CD4-positive, alpha-beta T cell treated with Interleukin-17A for 4 hours (primary cell): ENCODE measurements at places on chromosomes 1 and 21.

DNA sequence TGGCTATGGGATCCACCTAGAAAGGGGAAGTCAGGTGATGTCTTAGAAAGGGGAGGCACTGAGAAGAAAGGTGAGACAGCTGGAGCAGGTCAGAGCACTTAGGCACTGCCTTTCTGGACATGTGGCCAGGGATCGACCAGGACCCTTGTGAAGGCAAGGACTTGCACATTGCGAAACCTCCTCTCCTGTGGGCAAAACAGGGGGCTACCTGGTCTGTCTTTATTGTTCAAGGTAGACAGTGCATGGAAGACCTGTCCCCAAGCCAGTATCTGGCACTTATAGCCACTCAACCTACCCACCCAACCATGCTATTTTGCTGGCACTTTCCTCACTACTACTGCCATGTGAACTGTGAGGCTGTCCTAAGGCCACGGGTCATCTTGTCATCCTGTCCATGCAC lies 67.2 kb downstream of the NAV1 start:
- DNase-seq = no peak

- DNase-seq = no peak
Observed at GRCh38 chr1:7641587-7642417, 129.3 kb upstream of the VAMP3 start.

DNA sequence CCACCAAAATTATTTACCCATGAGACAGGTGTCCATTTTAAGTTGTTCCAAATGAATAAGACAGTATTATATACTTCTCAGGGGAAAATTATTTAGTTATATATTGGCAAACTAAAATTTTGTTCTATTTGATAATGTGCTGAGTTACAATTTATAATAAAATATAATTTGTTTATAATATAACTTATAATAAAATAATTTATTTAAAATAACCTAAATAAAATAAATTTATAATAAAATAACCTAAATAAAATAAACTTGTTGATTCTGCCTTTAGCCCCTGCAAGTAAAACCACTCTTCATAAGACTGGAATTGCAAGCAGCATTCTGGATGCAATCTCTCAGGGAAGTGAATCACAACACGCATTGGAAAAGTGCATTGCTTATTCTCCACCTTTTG lies 69.6 kb downstream of the RAVER2 start:
- no peak for DNase-seq

DNA sequence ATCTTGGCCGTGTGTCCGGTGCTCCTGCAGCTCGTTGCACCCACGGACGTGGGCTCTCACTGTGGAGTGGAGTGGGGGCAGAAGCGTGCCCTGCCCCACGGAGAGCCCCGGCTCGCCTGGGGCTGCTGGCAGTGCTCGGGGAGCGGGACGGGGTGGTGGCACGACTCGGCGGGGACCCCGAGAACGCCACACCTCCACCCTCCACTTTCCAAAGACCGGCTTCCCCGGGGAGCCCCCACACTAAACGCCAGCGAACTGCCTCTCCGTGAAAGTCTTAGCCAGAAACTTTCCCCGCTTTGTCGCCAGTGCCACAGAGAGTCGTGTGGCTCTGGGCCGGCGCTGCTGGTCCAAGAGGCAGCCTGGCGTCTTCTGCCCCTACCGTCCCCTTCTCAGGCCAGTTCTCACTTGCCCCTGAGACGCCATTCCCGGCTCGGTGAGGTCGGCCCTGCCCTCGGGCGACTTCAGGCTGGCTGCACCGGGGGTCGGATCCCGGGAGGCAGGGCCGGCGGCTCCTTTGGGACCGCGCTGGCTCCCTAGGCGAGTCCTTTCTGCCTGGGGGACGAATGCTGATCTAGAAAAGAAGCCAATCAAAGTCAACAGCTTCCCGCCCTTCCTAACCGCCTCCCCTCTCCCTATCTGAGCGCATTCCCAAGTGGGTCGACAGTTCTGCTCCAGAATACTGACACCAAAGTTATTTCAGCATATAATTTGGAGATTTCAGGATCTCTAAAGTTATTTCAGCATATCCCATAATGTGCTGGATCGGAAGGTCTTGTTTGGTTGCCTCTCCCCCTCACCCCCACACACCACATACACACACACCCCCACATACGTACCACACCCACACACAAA lies 2.6 kb upstream of the SAMD13 start:
- DNase-seq = peak; percentile 43

DNA sequence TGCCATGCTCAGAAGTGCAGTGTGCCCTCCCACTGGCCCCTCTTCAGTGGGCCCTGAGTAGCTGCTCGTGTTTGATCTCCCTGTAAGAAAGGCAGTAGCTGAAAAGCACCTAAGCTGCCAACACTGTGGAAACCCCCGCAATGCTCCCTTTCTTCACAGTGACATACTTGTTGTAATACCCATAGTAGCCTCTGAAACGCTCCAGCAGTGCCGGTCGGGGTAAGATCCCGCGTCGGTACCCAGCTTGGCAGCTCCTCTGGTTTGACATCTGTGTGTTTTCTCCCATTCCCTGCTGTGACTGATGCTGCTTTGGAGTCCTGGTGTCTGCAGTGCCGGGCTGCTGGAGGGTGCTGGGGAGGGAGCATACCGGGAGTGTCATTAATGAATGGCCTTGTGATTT lies 3.6 kb downstream of the CHAF1B start:
- no peak for DNase-seq

- DNase-seq = peak; percentile 9
Observed at GRCh38 chr1:113046569-113046968, 26.4 kb upstream of the LRIG2 start.

GRCh38 chr1:44408632-44409602 lies 3.9 kb downstream of the RNF220 start:
- no peak for DNase-seq

GRCh38 chr1:21340230-21340945 lies 50.1 kb upstream of the ECE1 start:
- DNase-seq = peak; percentile 38

- DNase-seq = no peak
Observed at GRCh38 chr1:173527151-173527826, 50.2 kb downstream of the PRDX6 start.

DNA sequence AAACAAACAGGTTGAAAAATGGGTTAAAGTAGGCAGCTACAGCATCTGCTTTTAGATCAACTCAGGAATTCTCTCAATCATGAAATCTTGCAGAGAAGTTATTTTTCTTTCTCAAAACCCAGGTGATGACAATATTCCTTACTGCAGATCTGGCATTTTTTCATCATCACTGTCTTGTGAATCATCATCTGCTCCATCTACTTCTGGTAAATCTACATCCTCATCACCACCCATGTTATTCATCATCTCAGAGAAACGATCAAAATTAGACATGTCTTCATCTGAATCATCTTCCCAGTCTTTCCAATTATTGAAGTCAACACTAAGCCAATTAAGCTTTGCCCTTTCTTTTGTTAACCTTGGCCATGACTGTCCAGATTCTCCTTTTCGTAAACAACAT lies 21.8 kb downstream of the GBP2 start:
- no peak for DNase-seq

GRCh38 chr1:158100498-158100897 lies 80.2 kb upstream of the CD1D start:
- no peak for DNase-seq

DNA sequence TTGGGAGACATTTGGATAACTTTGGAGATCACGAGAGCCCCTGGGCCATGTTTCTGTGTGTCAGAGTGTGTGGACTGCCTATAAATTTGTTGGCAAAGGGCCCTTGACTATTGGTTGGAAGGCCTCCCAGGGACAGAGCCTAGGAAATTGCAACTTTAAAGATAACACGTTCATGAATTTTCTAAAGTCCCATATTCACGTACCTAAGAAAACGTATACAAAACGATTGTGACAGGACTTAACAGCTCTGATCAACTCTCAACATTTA lies 55.8 kb downstream of the DOP1B start:
- no peak for DNase-seq

- DNase-seq = no peak
Observed at GRCh38 chr21:42465008-42465802, 30.8 kb downstream of the RSPH1 start.

GRCh38 chr1:98496256-98496995 lies 165.1 kb upstream of the SNX7 start:
- no peak for DNase-seq

- no peak for DNase-seq
Observed at GRCh38 chr1:168521401-168522000, 22.3 kb downstream of the XCL2 start.

DNA sequence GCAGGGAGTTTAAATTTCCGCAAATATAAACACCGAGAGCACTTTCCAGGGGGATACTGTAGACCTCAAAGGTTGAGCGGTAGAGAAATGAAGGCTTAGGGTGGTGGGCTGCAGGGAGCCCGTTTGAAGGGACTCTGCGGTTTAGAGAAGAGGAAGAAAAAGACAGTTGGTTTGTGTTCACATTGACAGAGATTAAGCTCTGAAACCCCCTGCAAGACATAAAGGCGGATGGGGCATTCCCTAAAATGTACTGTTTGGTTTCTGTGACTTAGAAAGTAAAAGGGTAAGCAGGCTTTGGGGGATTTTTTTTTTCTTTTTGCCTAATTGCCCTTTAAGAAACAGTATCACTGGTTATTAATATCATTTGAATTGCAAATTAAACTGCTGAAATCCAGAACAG lies 1.3 kb downstream of the KAZN start:
- DNase-seq = no peak

GRCh38 chr1:3133686-3134085 lies 64.7 kb downstream of the PRDM16 start:
- no peak for DNase-seq

- no peak for DNase-seq
Observed at GRCh38 chr1:171901245-171901644, 59.9 kb downstream of the DNM3 start.

DNA sequence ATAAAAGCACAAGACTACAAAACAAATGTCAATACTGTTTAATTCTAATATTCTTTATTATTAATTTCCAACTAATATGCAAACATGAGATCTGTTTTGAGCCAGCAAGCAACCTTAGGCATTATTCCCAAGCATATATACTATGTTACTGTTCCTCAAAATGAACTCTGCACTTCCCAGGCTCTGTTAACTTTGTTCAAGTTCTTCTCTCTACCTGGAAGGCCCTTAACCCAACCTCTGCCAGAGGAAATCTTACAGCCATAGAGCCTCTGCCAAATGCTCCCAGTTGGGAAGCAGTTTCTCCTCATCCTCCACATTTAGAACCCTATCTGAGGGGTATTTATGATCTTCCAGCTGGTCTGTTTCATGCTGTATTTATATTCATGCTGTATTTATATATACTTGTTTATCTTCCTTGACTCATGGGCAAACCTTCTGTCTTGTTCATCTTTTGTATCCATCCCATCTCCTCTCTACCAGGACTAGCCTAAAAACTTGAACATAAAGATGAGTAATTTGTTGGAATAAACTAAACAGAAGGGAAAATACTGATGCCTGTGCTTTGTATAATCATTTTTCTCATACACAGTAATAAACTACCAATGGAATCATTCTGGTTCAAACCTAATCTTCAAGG lies 5.3 kb downstream of the IVNS1ABP start:
- no peak for DNase-seq

GRCh38 chr1:51661081-51661518 lies 44.2 kb downstream of the OSBPL9 start:
- no peak for DNase-seq

DNA sequence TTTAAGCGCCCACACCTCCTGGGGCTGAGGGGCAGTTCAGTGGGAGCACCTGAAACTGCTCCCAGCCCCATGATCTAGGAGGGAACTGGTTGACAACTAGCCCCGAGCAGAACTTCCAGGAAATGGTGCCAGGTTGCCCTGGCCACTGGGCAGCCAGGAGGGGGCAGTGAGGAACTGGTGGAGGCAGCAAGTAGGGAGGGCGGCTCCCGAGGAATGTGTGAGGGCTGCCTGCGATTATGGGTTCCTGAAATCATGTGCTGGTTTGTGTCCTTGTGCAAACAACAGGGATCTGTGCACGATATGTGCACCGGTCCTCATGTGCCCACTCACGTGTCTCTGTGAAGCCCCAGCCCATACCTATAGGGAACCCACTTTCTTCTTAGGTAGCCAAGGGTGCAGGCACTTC lies 9.9 kb downstream of the GPR3 start:
- DNase-seq = peak; percentile 56

GRCh38 chr1:65001231-65001792 lies 35.0 kb upstream of the JAK1 start:
- DNase-seq = peak; percentile 80

- DNase-seq = no peak
Observed at GRCh38 chr1:13590486-13590885, 6.9 kb downstream of the PDPN start.

DNA sequence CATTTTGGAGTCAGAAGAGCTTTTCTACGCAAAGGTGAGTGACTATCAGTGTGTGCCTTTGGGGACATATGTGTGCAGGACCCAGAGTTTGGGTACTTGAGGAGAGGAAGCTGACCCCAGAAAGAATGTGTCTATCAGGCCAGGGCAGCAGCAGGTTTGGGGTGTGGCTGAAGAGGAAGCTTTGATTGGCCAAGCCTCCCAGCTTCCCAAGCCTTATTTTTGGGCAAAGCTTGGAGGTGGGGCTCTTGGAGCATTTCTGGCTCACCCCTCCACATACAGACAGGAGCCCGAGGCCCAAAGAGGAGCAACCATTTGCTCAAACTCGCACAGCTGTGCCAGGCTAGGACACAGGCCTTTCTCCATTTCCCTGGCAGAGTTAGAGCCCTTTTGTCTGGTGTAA lies 4.7 kb downstream of the GPR3 start:
- no peak for DNase-seq

DNA sequence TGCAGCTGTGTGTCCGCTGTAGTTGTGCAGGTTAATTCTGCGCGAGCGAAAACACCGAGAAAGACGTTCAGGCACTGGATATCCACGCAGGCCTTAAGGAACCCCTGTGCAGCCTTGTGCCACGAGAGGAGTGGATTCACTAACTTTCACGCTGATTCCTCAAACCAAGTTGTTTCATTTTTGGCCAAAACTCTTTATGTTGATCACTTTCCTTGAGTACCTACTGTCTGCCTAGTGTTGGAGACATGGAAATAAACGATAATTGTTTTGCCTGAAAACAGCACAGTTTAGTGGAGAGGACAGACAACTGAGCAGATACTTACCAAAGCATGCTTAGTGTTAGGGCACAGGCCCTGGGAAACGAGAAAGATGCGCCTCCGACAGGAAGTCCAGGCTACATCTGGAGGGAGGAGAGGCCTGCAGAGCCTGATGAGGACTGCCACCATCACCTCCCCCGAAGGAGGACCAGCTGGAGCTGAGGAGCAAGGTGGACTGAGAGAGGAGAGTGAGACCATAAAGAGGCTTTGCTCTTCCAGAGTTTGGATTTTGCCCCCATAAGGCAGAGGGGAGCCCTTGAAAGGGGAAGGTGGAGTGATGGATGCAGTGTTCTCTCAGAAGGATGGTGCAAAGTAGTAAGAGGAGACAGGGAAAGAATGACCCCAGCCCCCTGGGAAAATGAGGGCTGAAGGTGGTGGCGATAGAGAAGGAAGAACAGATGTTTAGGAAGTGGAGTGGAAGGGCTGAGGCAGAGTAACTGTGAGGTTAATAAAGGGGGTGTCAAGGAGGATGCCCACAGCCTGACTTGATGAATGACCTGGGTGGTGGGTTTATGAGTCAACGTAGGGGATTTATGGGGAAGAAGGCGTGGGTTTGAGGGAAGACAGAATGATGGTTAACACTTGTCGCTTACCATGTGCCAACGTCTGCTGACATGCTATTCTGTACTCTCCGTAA lies 956 bp upstream of the SCAF4 start:
- peak; percentile 22 for DNase-seq
